ENCODE measurements at places on chromosomes 6 and 20.

GRCh38 chr20:48455651-48456365 lies 372.0 kb downstream of the PREX1 start:
- DNase-seq = no peak

GRCh38 chr6:80922916-80923455 lies 816.5 kb downstream of the BCKDHB start:
- no peak for DNase-seq

GRCh38 chr20:3121955-3122610 lies 37.6 kb upstream of the AVP start:
- DNase-seq = no peak

DNA sequence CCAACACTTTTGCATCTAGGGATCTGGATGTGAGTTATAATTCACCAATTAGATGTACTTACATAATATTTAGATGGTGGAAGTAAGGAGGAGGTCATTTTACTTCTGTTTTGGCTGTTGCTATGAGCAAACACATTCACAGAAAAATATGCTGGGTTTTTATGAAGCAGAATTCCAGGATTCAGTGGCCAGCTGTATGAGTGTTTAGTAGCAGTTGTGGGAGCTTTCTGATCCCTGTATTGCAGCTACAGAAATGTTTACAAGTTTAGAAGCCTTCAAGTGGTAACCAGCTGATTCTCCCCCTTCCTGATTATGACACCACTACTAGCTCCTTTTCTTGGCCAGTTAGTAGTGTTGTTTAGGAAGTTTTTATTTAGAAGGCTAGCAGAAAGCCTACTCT lies 177.0 kb downstream of the TENT5A start:
- DNase-seq = no peak

DNA sequence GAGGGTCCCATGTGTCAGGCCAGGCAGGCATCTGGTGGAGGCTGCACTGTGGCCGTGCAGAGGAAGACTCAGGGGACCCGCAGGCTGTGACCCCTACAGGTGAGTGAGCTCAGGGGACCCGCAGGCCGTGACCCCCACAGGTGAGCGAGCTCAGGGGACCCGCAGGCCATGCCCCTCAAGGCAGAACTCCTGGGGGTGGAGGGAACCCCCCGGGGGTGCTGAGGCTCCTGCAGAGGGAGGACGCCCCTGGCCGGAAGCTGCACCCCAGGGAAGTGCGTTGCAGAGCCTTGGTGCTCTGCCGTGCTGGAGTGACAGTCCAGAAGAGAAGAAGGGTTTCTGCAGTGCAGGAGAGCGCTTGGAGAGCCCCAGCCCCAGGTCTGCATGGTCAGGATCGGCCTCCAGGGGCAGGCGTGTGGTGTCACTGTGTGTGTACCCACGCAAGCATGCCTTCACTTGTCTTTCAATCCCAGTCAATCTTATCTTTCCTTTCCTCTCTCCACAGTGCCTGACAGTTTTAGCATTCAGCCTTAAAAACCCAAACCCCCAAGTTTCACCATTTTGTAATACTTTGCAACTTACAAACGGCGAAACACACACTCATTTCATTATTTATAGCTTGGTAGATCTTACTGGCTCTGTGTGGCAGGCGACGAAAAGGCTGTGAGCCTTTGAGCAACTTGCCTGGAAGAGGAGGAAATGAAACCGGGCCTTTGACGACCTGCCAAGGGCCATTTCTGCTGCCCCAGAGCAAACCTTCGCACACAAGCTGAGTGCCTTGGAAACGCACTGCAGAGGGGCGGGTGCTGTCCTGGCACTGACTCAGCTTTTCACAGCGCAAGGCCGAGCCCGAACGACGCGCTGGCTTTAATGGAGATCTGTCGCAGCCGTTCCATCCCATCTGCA lies 101.4 kb upstream of the AGPAT4 start:
- DNase-seq = no peak

- DNase-seq = no peak
Observed at GRCh38 chr6:147106759-147107401, 97.3 kb upstream of the STXBP5 start.

DNA sequence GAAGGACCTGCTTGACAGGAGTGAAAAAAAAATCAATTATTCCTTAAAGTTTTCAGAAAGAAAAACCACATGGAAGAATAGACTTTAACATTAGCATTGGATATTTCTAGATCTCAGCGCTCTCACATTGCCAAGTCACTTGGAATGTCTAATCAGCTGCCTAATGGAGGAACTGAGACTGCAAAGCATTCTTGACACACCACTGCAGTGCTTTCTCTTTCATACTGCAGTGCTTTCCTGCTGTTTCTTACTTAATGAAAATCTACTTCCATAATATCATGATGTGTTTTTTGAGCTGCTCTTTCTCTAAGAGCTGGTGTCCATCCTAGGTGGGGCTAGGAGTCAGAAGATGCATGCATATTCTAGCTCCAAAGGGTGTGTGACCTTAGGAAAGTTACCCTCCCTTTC lies 20.4 kb upstream of the MCM3 start:
- DNase-seq = peak; percentile 60

GRCh38 chr20:1830240-1830639 lies 65.0 kb upstream of the SIRPA start:
- DNase-seq = peak; percentile 64

- DNase-seq = no peak
Observed at GRCh38 chr6:116444575-116444974, 16.6 kb upstream of the CALHM6 start.

DNA sequence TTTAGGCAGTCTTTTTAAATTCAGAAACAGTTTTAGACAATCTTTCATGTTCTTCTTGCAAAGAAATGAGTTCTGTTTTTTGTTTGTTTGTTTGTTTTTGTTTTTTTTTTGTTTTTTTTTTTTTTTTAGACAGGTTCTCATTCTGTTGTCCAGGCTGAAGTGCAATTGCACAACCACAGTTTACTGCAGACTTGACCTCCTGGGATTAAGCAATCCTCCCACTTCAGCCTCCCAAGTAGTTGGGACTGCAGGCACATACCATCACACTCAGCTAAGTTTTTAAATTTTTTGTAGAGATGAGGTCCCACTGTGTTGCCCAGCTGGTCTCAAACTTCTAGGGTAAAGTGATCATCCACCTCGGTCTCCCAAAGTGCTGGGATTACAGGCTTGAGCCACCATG lies 96.2 kb downstream of the OTOR start:
- no peak for DNase-seq

DNA sequence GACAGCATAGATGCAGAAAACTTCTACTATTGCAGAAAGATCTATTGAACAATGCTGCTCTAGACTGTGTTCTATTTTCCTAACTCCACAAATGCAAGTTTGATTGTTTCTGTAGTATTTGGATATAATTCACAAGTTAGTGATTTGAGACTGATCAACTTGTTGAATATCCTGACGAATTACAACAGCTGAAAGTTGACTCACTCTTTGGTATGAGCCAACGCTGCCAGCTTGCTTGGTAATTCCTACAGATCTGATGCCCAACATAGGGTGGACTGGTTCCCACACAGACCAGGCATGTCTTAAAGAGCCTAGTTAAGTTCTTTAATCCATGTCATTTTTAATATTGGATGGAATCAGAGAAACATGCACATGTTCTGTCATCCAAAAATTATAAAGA lies 231.0 kb upstream of the RAB32 start:
- no peak for DNase-seq

GRCh38 chr20:15834857-15835256 lies 738.4 kb downstream of the KIF16B start:
- DNase-seq = no peak

DNA sequence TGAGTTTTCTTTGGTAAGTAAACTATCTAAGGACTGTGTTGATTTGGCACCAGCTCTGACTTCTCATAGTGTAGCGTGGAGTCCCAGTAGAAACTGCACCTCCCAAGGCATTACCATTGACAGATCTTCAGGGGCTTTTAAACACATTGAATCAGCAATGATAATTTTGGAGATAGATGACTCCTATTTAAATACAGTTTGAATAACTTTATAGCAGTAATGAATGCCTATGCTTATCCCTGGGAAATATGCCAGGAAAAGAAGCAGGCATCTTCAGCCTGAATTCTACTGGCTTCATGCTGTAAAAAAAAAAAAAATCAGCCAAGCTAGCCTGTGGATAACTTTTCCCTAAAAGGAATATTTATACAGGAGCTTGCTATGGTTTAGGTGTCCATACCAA lies 895.9 kb downstream of the EYS start:
- no peak for DNase-seq

DNA sequence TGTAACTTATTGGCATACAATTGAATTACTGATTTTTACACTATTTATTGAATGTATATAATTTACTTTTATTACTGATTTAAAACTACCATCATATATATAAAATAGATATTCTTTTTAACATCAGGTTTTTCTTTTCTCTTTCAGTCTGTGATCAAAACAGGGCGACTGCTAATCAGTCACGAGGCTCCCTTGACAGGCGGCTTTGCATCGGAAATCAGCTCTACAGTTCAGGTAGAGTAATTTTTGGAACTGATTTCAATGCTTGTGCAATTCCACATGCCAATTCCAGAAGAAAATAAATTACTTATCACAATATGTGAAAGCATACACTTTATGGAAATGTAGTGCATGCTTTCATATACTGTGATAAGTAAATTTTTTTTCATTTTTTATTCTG lies 166.5 kb downstream of the BCKDHB start:
- no peak for DNase-seq
